ENCODE measurements at places on chromosomes 2 and 18.

- DNase-seq, result no peak
These were observed 38.3 kb upstream of the ITGB6 start for GRCh38 chr2:160238392-160238791.

DNA sequence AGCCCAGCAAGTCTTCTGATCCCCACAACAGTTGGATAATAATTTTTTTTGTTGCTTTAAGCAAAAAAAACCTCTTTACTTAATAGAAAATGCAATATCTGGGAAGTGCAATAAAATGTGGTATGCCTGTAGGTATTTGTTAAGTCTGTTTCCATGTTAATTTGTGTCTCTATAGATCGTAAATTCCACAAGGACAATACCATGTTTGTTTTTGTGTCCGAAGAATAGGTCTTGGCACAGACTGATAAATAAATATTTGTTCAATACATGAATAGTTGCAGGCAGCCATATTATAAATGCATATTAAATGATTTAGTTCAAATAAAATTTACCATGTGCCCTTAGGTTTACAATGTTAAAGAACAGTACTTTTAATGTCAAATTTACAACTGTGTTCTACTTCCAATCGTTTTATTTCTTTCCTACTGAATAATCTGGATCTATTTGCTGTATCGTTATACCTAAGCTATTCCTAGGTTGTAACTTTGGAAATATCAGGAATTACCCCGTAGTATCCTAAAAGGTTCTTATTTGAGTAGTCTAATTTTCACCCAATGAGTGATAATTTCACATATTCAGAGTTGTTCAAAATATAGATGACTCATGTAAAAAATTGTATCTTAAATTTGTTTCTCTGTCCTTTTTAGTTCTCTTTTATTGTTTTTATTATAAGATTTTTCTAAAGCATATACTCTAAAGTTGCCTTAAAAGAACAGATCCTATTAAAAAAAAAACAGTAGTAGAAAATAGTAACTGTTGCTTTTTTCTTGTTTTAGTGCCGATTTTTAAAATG, 151.8 kb downstream of the EHBP1 start:
- no peak for DNase-seq

DNA sequence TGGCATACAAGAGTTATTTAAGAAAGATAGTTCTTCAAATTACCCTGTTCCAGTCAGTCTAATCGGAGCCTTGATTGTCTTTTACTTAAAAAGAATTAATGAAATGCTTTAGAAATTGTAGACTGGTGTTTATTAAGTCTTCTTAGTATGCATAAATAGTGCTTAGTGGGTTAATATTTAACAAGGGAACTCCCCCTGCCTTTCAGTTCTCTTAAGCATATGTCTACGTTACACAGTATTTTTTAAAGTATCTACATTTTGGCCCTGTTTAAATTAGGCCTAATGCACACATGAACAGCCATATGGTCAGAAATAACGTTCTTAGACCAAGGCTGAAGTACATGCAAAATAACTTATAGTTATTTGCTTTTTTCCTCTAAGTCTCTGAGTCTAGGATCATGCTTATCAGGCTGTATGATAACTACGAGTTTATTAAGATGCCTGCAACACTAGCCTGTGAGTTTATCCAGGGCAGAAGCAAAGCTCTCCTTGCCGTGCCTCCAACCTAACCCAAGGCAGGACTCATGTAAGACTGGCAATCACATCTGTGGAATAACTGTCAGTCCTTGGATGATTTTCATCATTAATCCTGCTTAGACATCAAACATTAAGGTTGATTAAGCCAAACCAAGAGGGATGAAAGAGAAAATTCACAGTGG, 6.7 kb downstream of the BCL2 start:
- no peak for DNase-seq

- DNase-seq, result no peak
These were observed 773.9 kb upstream of the FANCL start for GRCh38 chr2:59015027-59015426.

- no peak for DNase-seq
These were observed 35.4 kb upstream of the DNAH7 start for GRCh38 chr2:196104066-196104465.

All from NK-92 treated with Interleukin-12 subunit alpha and Interleukin-12 subunit beta, amount 100 ng/mL, for 24 hours (cell line).